ENCODE measurements at places on chromosomes 11 and 22. TPM values are rescaled to one million over a fixed set of nuclear protein-coding genes. Genes with fewer than 3 reads are reported as not detected.

ROM1 gene
- 3.5 TPM for polyA plus RNA-seq

CD44 gene
- 10.1 TPM for polyA plus RNA-seq

PACSIN3 gene
- 27.6 TPM for polyA plus RNA-seq

OR10A2 gene
- 0.08 TPM for polyA plus RNA-seq

RIC3 gene
- polyA plus RNA-seq, result 21.0 TPM

SPECC1L gene
- polyA plus RNA-seq, result 54.1 TPM

OR56A1 gene
- not detected for polyA plus RNA-seq

GLYATL2 gene
- 4.6 TPM for polyA plus RNA-seq

SORL1 gene
- 41.9 TPM for polyA plus RNA-seq

- no peak for DNase-seq
Observed at GRCh38 chr11:2526808-2527381, 82.1 kb downstream of the KCNQ1 start.

DNA sequence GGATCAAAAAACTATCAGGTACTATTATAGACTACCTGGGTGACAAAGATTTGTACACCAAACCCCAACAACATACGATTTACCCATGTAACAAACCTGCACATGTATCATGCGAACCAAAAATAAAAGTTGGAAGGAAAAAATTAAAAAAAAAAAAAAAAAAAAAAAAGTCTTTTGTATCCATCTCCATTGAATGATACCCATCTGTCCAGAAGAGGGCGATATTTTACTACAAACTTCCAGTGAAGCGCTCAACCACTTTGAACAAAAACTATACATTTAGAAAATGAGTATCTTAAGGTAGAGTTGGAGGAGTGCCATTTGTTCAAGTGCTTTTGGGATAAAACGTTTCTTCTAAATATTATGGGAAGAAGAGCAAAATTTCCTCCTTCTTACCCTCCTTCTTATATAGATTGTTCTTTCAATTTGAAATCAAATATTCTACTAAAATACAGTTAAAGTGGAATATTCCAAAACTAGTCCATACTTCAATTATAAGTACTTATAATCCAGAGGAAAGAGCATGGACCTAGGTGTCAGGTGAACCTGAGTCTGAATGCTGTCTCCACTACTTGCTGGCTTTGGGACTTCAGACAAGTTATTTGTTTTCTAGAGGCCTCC lies 23.3 kb downstream of the ARL14EP start:
- peak; percentile 75 for DNase-seq

GRCh38 chr11:120808616-120809050 lies 215.3 kb upstream of the TBCEL start:
- DNase-seq, result no peak

GRCh38 chr11:26909515-26909914 lies 84.4 kb upstream of the FIBIN start:
- no peak for DNase-seq

GRCh38 chr11:35106595-35106994 lies 32.4 kb upstream of the CD44 start:
- DNase-seq, result no peak

- DNase-seq, result no peak
Observed at GRCh38 chr11:38530226-38530625, 1932.2 kb upstream of the RAG2 start.

DNA sequence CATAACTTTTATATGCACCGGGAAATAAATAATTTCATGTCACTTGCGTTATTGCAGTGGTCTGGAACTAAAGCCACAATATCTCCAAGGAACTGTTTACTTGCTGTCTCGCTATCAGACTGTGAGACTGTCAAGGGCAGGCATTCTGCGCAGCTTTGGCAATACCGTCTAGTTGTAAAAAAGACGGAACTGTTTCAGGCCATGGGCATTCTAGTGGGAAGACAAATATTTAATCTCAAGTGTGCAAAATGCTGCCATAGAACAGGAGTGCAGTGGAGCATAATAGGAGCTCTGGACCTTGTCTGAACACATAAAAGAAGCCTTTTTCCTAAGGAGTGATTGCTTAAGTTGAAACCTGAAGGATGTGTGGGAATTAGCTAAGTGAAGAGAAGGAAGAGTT lies 53.8 kb downstream of the PACS1 start:
- no peak for DNase-seq

- no peak for DNase-seq
Observed at GRCh38 chr11:131324921-131325570, 45.4 kb upstream of the NTM start.

DNA sequence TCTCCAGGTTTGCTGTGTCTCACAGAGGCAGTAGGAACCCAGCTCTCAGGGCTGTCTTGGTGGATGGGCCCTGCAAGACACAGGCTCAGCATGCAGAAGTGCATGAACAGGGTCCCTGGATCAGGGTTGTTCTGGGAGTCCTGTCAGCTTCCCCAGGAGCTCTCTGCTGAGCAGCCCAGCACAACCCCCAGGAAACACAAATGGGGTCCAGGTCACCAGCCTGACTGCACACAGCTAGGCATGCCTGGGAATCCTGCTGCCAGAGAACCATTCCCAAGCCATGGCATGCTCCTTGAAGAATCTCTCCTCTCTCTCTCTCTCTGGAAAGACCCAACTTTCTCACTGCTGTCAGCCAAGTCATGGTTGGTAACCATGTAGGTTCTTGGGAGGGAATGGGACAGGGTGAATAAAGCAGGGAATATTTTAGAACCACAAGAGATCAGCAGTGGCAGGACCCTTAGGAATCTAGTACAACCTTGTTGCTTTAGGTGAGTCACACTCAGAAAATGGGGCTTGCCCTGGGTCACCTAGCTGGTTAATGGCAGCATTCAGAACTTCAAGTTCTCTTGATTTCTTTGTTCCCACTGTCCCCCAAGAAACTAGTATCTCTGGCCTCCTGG lies 21.4 kb downstream of the TUB start:
- DNase-seq, result no peak

DNA sequence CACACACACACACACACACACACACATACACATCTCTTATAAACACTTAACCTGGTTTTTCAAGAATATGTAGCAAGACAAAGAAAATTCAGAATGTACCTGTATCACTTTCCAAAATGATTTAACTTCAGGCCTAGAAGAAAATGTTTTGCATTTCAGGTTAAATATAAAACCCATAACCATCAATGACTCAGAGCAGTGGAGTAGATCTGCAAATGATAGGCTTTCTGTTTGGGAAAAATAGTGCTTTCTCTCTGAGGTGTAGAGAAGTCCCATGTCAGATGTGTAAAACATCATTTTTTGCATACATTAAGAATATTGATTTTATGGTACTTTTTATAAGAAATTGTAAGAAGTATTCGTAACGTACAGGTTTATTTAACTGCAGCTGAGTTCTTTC lies 116.9 kb downstream of the STK33 start:
- no peak for DNase-seq

- peak; percentile 57 for DNase-seq
Observed at GRCh38 chr11:61828629-61829407, 718 bp downstream of the FADS2 start.

DNA sequence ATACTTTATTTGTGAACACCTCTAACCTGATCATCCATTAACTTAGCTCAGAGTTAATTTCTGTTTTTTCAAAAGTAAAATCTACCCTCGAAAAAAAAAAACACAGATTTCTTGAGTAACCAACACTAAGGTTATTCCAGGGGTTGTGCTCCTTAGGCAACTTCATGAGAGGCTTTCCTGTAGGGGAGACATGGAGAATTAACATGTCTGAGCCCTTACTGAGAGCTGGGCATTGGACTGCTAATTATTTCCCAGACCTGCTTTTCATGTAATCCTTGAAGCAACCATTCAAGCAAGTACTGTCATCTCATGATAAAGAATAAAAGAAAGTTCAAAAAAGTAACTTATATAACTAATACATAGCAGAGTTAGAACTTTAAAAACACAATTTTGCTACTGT lies 13.5 kb upstream of the UPB1 start:
- DNase-seq, result no peak

- DNase-seq, result no peak
Observed at GRCh38 chr22:42065438-42066125, 5.0 kb downstream of the NAGA start.

DNA sequence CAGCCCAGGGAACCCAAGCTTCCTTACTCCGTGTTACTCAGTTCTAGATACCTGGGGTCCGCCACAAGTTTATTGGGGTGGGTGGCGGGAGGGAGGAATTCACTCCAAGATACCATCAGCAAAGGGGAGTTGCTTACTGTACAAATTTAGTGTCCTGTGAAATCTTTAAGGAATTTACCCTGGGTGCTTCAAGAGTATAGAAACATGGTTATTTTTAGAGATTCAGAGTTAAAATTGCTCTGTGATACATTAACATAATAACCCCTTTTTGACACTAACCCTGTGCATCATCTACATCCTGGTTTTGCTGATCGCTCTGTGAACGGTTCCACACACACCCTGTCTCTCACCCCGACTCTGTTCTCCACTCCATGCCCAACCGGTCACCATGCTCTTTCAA lies 18.9 kb upstream of the LYVE1 start:
- no peak for DNase-seq

DNA sequence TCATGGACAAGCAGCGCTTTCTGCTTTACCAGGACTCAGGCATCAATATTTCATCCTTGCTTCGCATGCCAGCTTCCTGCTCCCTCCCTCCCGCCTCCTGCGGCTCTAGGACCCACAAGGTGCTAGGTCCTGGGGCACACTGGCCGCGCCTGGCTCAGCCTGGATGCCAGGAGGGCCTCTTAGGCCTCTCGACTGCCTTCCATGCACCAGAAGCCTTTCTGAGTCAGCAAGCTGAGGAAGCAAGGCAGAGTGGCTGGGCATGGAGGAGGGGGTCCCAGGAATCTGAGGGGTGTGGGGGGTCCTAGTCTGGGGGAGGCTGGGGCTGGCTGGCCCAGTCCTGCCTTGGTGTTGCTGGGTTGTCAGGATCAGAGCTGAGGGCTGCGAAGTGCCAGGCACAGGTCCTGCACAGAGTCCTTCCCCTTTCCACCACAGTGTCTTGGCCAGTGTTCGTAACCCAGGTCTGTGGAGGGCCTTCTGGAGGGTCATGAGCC lies 61.0 kb upstream of the THY1 start:
- DNase-seq, result no peak

- no peak for DNase-seq
Observed at GRCh38 chr11:134230339-134230738, 5.9 kb downstream of the VPS26B start.

GRCh38 chr22:21754523-21754922 lies 18.9 kb upstream of the YPEL1 start:
- DNase-seq, result no peak

GRCh38 chr11:122981388-122982264 lies at the start of gene BSX:
BSX (minus strand) TSS chr11:122981834; CDS start chr11:122981671, 163 bp downstream.
- DNase-seq, result peak; percentile 79

DNA sequence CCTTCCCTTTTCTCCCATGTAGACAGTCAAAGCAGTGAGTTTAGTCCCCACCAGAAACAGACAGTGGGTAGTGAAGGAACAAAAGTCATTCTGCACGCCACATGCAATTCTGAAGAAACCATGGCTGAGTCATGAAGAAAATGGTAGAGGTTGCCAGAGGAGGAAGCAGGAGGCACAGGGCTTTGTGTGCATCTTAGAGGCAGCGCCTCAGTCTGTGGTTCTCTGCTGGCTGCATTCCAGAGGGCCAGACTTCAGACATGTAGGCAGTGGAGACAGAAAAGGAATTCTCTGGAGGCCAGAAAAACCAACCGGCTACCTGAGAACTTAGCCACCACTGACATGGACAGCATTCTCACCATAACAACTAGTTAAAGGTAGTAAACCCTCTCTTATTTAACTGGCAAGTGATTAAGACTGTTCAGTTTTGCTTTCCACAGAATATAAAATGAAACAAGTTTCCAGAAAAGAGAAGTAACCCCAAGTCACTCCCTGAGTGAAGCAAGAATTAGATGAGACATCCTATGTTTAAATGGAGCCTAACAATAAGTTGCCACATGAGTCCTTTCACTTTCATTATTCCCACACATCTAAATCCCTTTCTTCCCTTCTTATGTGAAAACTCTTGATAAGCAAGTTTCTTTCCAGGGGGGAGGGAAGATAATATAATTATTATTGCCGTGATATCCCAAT lies 556.1 kb downstream of the SOX6 start:
- no peak for DNase-seq

GRCh38 chr11:6962141-6962540 lies 35.9 kb downstream of the ZNF215 start:
- no peak for DNase-seq

DNA sequence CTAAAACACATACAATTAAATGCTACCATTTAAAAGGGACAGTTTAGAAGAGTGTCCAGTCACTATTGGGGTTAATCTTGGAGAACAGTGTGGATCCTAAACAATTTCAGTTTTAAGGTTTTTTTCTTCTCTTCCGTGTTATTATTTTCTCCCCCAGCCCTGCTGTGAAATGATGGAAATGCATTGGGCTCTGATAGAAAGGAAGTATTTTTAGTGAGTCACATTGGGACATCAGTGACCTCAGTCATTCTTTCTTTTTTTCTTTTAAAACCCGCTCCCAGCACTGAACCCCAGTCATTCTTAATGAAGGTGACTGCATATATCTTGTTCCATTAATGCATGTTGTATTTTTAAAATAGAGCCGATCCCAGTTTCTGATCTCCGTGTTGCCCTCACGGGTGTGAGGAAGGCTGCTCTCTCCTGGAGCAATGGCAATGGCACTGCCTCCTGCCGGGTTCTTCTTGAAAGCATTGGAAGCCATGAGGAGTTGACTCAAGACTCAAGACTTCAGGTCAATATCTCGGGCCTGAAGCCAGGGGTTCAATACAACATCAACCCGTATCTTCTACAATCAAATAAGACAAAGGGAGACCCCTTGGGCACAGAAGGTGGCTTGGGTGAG lies 93.2 kb upstream of the OR4B1 start:
- no peak for DNase-seq

DNA sequence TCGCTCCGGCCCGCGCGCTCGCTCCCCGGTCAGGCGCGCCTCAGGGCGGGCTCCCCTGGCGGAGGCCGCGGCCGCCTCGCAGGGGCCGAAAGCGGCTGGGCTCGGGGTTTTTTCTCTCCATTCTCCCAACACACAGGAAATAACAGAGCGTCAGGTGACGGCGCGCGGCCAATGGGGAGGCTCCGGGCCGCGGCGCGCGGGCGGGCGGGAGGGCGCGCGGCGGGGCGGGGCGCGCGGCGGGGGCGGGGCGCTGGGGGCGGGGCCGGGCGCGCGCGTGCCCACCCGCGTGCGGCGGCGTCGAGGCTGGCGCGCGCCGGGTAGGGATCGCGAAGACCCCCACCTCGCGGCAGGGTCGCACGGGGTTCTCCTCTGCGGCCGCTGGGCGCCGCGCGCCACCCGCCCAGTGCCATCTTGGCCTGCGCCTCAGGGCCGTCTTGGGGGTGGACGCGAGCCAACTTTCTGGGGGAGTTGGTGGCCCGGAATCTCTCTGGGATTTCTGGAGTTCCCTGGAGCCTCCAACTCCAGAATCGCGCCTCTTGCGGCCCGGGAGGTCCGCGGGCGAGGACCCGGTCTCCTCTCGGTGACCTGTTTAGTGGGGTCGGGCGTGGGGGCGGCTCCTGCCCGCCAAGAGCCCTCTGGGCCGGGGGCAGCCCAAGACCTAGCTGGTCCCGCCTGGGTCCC lies at the start of gene TCF20:
Gene TCF20 (minus strand): TSS at position 144 of the 681 bp plus-strand sequence. CDS start 55,348 bp downstream, outside the sequence.
- DNase-seq, result peak; percentile 77
